GM23338 (cell line): ENCODE measurements at places on chromosomes 3 and 15. TPM values are rescaled to one million over a fixed set of nuclear protein-coding genes. Genes with fewer than 3 reads are reported as not detected.

The ALDH1L1 gene
- total RNA-seq, result 0.82 and 1.3 TPM in 2 replicates

The KCNMB3 gene
- total RNA-seq, result 0.58 and 1.3 TPM in 2 replicates

GRCh38 chr3:159861369-159861987 is 127.2 kb upstream of the IL12A start:
- H3K27ac ChIP-seq, result no peak overlapping the region
- peaks cover 23% of the 10 kb centered on the region for H3K4me1 ChIP-seq
- no peaks in the 10 kb centered on the region for H3K36me3 ChIP-seq
- H3K27me3 ChIP-seq, result no peaks in the 10 kb centered on the region
- no peak overlapping the region for H3K4me3 ChIP-seq

The ANKRD34C gene
- not detected in 2 replicates for total RNA-seq

The EPHB1 gene
- 5.2 and 5.6 TPM in 2 replicates for total RNA-seq

The ADCY5 gene
- total RNA-seq, result 10.2 and 10.3 TPM in 2 replicates

- DNase-seq, result no peak
- H3K4me1 ChIP-seq, result no peaks in the 10 kb centered on the region
- H3K27ac ChIP-seq, result no peak overlapping the region
- no peak overlapping the region for H3K4me3 ChIP-seq
- H3K27me3 ChIP-seq, result no peaks in the 10 kb centered on the region
Observed at GRCh38 chr15:36372968-36373367, 206.5 kb upstream of the CDIN1 start.

GRCh38 chr3:188940573-188940932 is 231.2 kb upstream of the TPRG1 start:
- no peak for DNase-seq
- no peaks in the 10 kb centered on the region for H3K36me3 ChIP-seq
- H3K27ac ChIP-seq, result no peak overlapping the region
- H3K27me3 ChIP-seq, result no peaks in the 10 kb centered on the region

GRCh38 chr3:192060160-192060781 is 599.3 kb downstream of the PYDC2 start:
- no peaks in the 10 kb centered on the region for H3K27me3 ChIP-seq
- no peaks in the 10 kb centered on the region for H3K36me3 ChIP-seq
- H3K4me3 ChIP-seq, result no peak overlapping the region
